ENCODE measurements at places on chromosomes 11 and 22.

DNA sequence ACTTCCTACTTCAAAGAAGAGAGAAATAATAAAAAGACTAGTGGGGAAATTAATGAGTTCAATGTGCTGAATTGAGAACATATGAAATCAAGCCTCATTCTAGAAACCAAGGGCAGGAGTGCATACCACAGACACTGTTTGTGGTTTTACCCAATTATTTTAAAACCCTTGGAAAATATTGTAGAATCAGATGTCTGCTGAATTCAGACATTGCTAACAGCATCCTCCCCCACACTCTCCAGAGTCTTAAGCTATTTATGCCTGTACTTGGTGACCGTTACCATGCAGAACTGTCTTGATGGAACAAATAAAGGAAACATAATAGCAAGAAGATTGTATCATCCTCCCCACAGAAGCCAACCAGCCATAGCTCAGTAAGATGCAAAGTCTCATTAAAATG is 850.1 kb downstream of the NTM start:
- DNase-seq: no peak

DNA sequence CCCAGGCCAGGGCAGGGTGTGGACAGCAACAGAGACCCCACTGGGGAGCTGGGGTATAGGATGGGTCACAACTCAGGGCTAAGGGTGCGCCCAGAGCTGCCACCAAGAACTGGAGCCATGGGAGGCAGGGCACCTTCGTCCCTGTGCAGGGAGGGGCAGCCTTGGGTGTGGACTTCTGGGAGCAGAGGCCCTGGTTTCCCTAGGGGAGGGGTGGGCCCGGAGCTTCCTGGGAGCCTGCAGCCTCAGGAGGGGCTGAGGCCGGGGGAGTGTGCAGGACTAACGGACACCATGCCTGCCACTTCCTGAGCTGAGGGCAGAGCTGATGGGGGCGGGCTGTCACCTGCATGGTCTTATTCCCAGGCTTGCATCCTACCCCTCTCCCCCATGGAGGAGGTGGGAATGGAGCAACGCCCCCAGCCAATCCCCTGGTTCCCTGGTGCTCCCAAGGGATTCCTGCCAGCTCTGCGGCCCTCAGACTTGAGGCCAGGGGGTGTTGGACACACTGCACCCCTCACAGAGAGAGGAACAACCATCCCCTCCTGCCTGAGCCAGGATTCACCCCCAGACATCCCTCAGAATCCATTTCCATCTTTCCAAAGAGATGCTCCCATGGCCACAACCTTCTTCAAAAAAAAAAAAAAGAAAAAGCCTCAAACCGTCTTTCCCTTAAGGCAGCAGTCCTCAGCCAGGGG is 225.7 kb downstream of the CTTN start:
- no peak for DNase-seq

GRCh38 chr22:44293034-44293433 is 19.7 kb downstream of the SHISAL1 start:
- no peak for DNase-seq

- no peak for DNase-seq
These were observed at the start of gene SYT13 for GRCh38 chr11:45285930-45286632. Gene SYT13, minus strand, starts transcription at chr11:45286341. Its CDS starts 134 bp downstream, at chr11:45286207.

GRCh38 chr11:12091956-12092558 is 18.3 kb upstream of the MICAL2 start:
- DNase-seq: no peak

GRCh38 chr11:123045101-123045500 is 16.8 kb downstream of the HSPA8 start:
- no peak for DNase-seq

DNA sequence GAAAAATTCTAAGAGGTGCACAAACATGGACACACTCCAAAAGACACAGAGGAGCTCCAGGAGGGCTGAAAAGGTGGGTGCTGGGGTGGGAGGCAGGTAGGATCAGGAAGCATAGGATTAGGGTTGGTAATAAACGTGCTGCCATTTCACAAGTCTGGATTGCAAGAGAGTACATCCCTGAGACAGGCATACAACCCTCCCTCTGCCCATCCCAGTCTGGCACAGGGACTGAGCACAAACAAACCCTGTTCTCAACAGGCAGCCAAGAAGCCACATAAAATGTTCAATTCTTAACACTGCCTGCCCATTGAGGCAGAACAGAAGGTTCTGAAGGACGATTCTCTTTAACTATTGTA is 18.5 kb downstream of the SLC35F2 start:
- DNase-seq: no peak

DNA sequence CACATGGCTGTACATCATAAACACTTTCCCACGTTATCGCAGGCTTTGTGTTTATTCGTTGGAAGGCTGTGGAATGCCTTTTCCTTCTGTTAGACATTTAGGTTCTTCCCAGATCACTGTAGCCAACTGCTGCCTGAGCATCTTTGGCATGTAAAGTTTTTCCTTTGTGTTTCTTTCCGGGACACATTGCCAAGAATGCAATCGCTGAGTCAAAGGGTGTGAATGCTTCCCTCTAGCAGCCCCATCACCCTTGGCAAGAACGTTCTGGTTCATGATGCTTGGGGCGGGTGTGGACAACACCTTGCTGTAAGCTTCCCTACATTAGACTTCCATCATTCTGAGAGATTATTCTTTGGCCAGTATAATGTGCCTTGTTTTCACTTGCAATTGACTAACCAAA is 136.2 kb downstream of the OSBP2 start:
- no peak for DNase-seq

GRCh38 chr11:78420796-78421209 is 3.2 kb upstream of the GAB2 start:
- DNase-seq: no peak
